ENCODE measurements at places on chromosomes 12 and 14.
A peak's percentile ranks its signal among the peaks of the same experiment; 100 is the strongest.

DNA sequence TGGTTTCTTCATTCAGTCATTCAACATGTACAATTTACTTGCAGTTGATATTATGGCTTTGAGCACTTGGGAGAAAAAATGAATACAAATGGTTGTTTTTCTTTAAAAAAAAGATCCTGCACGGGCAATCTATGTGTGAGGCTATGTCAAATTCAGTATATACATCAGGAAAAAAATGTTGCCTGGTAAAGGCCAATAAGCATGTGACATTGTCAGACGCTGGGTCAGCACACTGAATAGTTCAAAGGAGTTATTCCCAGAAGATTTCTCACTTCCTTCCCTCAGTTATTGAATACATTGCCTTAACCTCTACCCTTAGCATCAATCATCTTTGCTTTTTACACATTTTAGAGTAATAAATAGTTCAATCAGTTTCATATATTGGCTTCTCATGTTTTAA lies 319.2 kb downstream of the NUAK1 start:
- no peak for DNase-seq

DNA sequence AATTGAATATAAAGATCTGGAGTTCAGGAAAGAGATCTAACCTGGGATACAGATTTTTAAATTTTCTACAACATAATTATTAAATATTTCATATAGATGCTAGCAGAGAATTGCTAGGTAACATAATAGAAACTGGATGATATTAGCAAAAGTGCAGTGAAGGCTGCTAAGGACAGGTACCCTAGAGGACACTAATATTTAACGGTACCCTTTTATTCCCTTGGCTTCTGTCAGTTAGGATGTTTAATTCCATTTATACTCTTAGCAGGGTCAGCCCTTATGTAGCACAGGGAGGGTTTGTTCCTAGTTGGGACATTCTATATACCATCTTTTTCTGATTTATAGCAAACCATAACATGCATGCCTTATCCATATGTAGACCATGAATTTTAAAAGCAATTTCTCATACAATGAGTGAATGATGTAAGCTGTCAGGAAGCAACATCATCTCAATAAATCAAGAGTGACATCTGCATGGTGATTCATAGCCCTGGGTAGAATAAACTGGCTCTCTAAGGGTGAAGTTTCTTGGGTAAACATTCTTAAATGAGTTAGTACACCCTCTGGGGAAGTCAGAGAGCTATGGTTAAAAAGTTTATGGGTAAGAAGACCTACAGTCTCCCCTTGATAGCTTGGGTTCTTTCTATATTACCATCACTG lies 404.4 kb upstream of the MGAT4C start:
- DNase-seq: no peak

DNA sequence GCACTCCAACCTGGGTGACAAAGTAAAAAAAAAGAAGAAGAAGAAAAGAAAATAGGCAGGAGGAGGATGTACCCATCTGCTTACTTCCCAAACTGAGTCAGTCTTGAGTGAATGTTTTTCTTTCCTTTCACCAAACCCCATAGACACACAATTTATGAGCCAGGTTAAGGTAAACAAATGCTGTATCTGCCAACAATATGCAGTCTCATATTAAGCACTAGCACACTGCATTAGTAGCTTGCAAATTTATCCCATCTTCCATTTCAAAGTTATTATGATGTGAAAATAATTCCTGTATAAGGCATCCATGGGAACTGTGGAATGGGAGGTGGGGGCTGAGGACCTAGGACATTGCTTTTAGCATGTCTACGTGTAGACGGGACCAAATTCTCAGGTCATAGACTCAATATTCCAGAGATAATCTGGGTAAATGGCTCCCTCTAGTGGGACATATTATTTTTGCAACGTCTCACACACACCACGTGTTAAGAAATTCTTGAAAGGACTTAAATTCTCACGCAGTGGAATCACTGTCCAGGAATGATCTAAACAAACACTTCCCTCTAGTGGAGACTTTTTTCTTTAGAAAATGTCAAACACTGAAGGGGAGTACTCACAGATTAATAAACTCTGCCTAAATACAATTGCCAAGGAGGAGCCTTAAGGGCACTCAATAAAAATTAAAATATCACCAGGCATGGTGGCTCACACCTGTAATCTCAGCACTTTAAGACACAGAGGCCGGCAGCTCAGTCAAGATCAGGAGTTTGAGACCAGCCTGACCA lies 17.1 kb upstream of the OR10P1 start:
- DNase-seq: peak; percentile 75

DNA sequence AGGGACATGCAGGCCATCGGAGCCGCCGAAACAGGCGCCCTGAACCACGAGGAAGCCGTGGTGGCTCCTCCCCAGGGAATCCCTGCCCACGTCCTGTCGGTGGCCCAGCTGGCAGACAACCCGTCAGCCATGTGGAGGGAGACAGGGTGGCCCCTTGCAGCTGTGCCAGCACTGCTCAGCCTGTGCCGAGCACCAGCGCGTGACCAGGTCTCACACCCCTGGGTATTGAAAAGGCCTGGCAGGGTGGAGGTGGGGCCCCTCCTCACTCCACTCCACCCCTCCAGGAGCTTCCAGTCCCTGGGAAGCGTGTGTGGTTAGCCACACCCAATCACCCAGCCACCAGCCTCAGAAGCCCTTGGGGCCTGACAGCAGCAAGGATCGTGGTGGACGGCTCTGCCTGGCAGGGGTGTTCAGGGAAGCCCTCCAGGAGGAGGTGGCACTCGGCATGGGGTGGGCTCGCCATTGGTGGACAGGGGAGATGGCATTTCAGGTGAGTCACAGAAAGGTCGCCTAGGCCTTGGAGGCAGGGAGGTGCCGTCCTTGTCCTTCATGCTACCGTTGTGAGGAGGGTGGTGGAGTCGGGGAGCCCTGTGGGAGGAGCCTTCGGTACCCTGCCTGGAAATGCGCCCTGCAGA lies 12.3 kb upstream of the DLK1 start:
- peak; percentile 16 for DNase-seq

GRCh38 chr12:89859508-89860220 lies 151.0 kb upstream of the ATP2B1 start:
- DNase-seq: no peak

- no peak for DNase-seq
These were observed 40.0 kb upstream of the ATF1 start for GRCh38 chr12:50723865-50724264.

DNA sequence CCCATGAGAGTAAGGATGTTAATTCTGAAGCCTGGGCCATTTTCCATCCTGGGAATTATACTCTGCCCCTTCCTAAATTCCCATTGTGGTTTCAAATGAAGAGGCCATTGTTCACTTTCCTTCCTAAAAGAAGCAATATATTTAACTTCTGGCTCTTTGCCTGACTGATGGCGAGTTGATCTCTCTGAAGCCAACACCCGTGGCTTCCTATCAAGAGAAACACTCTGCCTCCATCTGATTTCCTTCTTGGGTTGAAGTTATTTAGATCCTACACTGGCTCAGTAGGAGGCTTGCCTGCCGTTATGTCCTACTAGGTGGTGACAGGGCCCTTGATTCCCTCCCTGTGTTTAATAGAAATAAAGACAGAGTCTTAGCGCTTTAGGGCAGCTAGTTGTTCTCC lies 97.4 kb downstream of the PRKCH start:
- no peak for DNase-seq

Data from bone marrow (tissue), 2 donors.